ENCODE measurements at places on chromosomes 12 and 14. TPM values are rescaled to one million over a fixed set of nuclear protein-coding genes. Genes with fewer than 3 reads are reported as not detected.

DNA sequence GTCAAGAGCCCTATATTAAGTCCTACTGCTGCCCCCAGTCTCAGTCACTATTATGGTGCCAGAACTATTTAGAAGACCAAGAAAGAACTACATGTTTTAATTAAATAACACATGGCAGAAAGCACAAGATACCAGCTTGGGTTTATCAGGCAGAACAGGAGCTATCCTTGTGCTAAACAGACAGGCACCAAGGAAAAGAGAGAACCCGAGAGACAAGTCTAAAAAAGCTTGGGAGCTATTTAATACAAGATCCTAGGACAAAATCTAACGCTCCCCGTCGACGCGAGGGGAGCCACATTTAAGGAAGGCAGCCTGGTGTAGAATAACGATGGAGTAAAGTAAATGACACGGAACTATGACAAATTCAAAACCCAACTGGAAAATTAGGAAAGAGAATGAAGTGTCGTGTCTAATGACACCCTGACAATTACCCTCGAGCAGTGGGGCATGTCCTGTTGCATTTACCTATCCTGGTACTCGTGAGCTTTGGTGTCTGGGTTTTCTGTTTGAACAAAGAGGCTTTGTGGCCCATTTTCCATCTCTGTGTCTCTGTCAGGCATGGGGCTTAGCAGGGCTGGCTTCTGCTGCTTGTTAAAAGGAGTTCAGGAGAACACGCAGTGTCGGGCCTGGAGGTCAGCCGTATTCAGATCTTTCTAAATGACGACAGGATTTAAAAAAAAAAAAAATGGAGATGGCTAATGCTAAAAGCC lies 140.6 kb downstream of the ETNK1 start:
- DNase-seq: no peak

DNA sequence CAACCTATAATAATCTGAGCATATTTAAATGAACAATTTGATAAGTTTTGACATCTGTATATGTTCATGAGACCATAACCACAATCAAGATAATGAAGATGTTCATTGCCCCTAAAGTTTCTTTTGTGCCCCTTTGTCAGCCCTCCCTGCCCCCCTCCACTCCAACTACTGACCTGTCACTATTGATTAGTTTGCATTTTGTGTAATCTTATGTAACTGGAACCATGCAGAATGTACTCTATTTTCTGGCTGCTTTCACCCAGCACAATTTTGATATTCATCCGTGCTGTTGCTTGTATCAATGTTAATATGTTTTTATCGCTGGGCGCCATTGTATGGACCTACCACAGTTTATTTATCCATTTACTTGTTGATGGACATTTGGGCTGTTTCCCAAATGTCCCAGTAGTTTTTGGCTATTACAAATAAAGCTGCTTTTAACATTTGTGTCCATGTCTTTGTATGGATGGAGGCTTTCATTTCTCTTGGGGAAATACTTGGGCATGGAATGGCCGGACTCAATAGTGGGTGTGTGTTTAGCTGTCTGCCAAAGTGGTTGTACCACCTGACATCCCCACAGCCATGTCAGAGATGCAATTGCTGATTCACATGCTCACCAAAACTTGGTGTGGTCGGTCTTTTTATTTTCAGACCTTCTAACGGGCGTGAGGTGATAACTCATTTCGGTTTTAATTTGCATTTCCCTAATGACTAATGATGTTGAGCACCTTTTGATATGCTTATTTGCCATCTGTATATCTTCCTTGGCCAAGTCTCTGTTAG lies 38.9 kb downstream of the EML1 start:
- no peak for DNase-seq

KRT82 gene
- not detected for total RNA-seq

GRCh38 chr12:12428961-12429657 lies 72.2 kb downstream of the BORCS5 start:
- DNase-seq: peak; percentile 63

DIO2 gene
- not detected for total RNA-seq

GRCh38 chr14:60051721-60052221 lies 40.0 kb upstream of the PCNX4 start:
- DNase-seq: peak; percentile 28

GRCh38 chr14:63573581-63573980 lies 30.4 kb upstream of the PPP2R5E start:
- DNase-seq: no peak

DNA sequence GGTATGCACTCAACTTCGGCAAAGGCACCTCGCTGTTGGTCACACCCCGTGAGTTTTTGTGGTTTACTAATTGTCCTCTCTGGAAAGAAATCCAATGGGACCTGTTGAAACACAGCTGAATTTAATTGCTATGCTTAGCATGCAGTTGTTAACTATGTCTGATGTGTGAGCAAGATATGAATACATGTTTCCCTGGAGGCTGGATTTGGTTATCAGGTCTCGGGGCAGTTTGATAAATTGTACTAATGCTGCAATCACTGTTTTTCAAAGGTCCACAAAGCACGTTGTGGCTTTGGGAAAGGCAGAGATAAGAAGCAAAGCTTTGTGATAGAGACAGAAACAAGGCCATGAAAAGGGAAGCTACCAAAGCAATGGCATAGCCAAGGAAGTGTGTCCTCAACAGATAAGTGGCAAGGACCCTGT lies 91.3 kb downstream of the DAD1 start:
- DNase-seq: no peak

SOAT2 gene
- total RNA-seq: 1.5 TPM

- no peak for DNase-seq
Measured at GRCh38 chr14:58829594-58829993, 191.8 kb downstream of the DACT1 start.

- no peak for DNase-seq
Measured at GRCh38 chr14:99568567-99569560, 35.1 kb downstream of the CCDC85C start.

GRCh38 chr12:70660620-70661219 lies 23.5 kb upstream of the PTPRB start:
- no peak for DNase-seq

SYCP3 gene
- 0.07 TPM for total RNA-seq

DNA sequence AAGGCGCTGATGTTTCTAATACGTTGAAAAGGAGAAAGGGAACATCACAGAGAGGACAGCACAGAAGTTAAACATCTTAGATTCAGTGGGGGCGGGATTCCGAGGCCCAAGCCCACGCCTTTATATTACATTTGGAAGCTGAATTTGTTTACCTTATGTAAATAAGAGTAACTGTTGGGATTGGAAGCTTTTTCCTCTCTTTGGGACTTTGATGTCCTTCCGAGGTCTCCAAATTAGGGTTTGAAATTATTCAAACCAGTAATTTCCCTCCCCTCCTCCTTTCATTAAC lies 6.4 kb downstream of the FOXA1 start:
- no peak for DNase-seq

SERPINA10 gene
- not detected for total RNA-seq

GRCh38 chr14:100684154-100684553 lies 42.5 kb upstream of the DLK1 start:
- DNase-seq: peak; percentile 14

- DNase-seq: no peak
Measured at GRCh38 chr14:43903209-43903608, 603.9 kb downstream of the FSCB start.

ANO6 gene
- total RNA-seq: 21.4 TPM

RXYLT1 gene
- 14.3 TPM for total RNA-seq

DNA sequence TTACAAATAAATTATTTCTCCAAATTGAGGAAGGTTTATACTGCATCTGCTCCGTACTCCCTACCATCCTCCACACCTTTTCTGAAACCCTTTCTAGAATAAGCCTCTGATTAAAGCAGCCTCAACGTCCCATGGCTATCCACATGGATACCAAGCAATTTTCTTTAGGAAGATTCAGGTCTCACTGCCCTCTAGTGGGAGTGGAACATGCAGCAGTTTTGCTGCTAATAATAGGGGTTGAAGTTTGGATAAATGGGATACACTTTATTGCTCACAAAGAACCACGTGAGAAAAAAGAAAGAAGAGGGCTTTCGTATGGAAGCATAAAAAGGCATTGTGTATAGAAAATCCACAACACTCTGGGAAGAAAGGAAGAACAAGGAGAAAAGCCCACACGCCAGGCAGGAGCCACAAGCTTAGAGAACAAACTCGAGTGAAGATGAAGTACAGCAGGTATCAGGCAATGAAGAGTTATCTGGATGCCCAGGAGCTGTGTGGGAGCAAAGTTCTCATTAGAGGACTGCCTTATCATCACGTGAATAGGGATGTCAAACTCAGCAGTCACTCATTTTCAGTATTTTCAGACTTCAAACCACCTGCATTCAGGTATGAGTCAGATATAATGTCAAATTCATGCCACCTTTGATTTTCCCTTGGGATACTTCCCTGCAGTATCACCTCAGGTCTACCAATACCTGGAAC lies 45.8 kb downstream of the CCER1 start:
- no peak for DNase-seq

IFNG-AS1 gene
- total RNA-seq: 0.48 TPM

GTF2A1 gene
- 38.9 TPM for total RNA-seq

PALS1 gene
- 8.1 TPM for total RNA-seq

DNA sequence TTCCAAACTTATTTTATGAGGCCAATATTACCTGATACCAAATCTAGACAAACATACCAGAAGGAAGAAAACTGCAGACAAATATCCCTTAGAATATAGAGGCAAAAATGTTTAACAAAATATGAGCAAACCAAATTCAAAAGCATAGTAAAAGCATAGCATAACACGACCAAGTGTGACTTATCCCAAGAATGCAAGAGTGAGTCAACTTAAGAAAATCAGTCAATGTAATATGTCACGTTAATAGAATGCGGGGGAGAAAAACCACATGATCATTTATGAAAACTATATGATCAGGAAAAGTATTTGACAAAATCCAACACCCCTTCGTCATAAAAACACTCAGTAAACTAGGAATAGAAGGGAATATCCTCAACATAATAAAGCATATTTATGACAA lies 217.3 kb downstream of the ADGRD1 start:
- no peak for DNase-seq

DNA sequence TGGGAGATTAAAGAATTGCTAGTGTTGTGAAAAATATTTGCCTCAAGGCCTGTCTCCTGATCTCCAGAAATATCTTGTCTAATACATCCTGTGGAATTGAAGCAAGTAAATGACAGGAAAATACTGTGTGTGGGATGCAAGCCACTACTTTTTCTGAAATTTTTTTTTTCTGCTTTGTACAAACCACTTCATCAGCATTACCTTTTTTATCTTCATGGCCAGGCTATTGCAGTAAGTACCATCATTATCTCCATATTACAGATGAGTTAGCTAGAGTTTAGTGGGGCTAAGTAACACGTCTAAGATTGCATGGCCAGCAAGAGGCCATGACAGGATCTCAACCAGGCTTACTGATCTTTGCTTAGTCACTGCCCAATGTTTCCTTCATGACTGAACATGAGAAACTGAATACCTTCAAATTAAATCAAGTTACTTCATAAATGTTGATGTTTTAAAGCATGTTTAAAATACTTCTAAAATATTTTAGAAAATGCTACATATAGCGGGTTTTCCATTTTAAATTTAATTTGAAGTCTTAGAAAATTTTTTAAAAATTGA lies 273.7 kb downstream of the SLC6A15 start:
- no peak for DNase-seq

GRCh38 chr14:102525219-102525928 lies 15.8 kb upstream of the ANKRD9 start:
- peak; percentile 61 for DNase-seq

DBX2 gene
- total RNA-seq: not detected

GRCh38 chr14:22888662-22889061 lies 5.6 kb downstream of the REM2 start:
- DNase-seq: peak; percentile 34

POLE2 gene
- 43.4 TPM for total RNA-seq

CLEC1B gene
- total RNA-seq: not detected

GRCh38 chr12:106341086-106341877 lies 16.3 kb upstream of the POLR3B start:
- DNase-seq: no peak

GRCh38 chr12:38411946-38412345 lies 95.4 kb downstream of the ALG10B start:
- no peak for DNase-seq

GRCh38 chr12:84411031-84411430 lies 501.6 kb downstream of the SLC6A15 start:
- DNase-seq: no peak

- DNase-seq: no peak
Measured at GRCh38 chr12:63103494-63104131, 47.4 kb downstream of the AVPR1A start.

DNA sequence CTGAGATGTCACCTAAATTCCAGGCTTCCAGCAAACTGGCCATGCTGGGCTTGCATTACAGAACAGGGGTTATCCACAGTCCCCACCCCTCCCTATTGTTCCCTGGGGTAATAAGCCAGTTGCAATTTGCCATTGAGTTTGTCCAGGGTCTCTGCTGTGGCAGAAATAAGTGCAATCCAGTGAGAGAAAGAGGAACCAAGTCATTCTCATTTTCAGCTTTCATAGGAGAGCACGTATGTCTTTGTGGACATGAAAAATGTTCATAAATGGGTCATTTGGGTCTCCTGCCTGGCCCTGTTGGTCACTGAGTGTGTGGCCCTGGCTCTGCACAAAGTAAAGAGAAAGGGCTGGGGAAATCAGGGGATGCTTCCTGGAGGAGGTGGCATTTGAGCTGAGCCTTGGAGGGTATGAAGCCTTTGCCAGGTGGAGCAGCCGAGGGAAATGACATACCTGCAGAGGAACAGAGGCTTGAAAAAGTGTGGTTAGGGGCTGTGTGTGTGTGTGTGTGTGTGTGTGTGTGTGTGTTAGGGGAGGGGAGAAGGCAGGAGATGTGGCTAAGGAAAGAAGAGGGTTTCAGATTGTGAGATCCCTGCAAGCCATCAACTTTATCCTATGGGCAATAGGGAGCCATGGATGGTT lies 29.3 kb downstream of the CMKLR1 start:
- no peak for DNase-seq

DNA sequence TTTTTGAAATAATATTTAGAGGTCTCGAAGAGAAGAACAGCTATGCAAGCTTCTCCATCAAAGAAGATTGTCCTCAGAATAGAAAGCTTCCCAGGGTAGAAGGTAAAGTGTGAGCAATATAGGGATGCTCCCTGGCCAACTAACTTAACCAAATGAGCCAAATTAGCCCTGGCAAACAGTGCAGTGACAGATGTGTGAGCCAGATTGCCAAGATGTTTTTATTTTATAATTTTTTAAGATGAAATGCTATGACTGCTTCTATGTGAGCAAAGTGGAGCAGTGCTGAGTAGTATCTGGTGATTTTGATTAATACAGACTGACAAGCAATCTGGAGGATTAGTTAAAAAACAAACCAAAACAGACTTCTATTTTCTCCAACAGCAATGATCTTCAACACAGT lies 202.1 kb downstream of the NOVA1 start:
- DNase-seq: no peak

- DNase-seq: no peak
Measured at GRCh38 chr14:20846560-20846959, 43.9 kb upstream of the RNASE1 start.

DNA sequence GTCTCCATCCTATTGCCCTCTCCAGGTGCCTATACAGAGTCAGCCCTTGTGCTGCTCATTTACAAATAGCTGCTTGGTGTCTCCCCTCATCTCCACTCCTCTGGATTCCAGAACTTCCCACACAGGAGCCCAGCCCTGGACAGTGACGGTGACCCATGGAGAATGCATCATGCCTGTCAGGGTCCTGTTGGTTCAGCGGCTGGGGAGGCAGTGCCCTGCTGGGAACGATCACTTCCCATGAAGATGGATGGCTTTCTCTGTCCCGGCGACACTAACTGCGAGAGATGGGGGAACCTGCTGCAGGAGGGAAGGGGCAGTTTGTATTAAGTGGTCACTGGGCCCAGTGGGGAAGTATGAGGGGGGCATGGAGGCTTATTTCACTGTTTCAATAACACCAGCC lies 395.0 kb upstream of the TBX3 start:
- no peak for DNase-seq

All from activated CD4-positive, alpha-beta memory T cell treated with anti-CD3 and anti-CD28 coated beads for 36 hours (primary cell).